Right atrium auricular region (tissue), 2 donors: ENCODE measurements at places on chromosomes 16 and 17. TPM values are rescaled to one million over a fixed set of nuclear protein-coding genes. Genes with fewer than 3 reads are reported as not detected.

GRCh38 chr17:50908140-50908859 lies 42.1 kb upstream of the TOB1 start:
- no peak for DNase-seq

DNA sequence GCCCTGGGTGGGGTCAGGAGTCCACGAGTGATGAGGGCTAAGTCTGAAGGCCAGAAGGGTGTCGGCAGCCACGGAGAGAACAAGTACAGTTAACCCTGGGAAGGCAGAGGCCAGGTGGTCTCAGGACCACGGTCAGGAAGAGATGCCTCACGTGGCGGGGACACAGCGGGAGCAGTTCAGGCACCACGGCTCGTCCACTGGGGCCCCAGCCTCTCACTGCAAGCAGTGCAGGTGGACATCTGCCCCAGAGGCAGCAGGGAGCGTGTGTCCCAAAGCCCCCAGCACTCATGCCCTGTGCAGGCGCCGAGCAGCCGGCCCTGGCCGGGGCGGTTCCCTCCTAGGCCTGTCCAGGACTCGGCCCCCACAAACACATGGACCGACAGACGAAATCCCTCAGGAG lies 4.7 kb downstream of the LMF1 start:
- DNase-seq, result no peak

DNA sequence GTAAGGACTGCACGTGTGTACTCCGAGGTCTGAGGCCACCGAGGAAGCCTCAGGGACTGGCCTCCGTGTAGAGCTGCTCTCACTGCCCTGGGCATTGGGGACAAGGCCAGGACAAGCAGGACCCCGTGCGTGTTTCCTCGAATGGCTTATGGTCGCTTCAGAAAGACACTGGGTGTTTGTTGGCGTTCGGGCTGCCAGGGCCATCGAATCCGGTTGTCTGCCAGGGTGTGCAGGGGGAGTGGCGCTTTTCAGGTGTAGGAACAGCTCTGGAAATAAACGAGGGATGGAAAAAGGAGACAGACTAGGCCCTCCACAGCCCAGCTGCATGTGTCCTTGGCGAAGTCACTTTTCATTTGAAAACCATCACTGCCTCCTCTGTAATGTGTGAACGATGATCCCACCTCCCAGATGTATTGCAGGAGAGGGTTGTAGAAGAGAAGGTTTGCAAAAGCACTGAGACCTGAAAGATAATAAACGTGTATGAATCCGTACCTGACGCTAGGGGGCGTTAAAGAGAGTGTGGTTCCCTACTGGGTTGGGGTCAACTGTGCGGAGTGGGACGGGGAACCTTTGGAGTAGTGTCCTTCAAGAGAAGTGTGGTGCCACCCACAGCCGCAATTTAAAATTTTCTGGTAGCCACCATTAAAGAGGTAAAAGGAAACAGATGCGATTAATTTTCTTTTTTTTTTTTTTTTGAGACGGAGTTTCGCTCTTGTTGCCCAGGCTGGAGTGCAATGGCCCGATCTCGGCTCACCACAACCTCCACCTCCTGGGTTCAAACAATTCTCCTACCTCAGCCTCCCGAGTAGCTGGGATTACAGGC lies 2.1 kb upstream of the ZSCAN10 start:
- DNase-seq, result no peak

DNA sequence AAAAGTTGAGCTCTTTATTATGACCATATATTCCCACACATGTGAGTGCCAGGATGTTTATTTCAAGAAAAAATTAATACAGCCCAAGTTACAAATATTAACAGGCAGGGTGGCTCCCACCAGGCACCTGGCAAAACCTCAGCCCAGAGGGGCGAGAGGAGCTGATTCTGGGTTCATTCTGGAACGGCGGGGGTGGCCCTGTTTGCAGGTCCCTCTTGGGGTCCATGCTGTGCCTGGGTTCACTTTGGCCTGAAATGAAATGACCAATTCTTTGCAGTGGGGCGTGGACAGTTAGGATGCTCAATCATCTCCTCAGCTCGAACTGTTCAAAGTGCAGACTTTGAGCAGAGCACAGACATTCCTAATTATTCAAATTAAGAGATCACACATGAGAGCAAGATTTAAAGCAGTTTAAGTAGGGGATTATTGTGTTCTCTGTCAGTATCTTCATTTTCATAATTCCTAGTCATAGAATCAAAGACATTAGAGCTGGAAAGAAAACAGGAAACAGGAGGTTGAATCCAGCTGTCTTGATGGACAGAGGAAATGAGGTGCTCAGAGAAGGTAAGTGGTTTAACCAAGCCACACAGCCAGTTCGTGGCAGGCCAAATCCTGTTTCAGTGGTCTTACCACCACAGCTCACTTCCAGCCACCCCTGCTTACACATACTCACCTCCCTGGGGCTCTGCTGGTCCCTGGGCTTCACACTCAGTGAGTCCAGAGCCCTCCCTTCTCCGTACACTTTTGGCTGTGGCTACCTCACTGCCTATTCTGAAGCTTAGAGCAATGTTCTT lies 363.9 kb upstream of the TNRC6C start:
- DNase-seq, result no peak

GRCh38 chr16:84020353-84020752 lies 22.2 kb downstream of the SLC38A8 start:
- no peak for DNase-seq

- no peak for DNase-seq
These were observed at the start of gene HOXB7 for GRCh38 chr17:48610282-48611211. Gene HOXB7 (minus strand): TSS chr17:48611017. CDS start chr17:48610918, 99 bp downstream.

DNA sequence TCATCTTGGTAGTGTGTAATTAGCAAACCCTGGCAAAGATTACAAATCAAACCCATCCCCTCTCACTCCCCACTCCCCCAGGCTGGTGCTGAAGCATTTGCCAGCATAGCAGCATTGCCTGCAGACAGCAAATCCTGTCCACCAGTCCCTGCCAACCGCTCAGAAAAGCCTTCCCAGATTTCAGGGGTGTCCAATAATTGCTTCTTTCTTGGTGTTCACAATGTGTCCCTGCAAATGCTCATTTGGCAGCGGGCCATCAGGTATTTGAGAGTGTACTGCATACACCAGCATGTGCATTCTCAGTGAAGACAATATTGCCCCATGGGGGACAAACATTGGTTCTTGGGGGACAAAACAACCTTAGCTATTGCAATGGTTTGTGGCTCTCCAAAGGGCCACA lies 28.2 kb downstream of the ORC6 start:
- DNase-seq, result no peak

The CDH5 gene
- total RNA-seq, result 58.0 TPM

DNA sequence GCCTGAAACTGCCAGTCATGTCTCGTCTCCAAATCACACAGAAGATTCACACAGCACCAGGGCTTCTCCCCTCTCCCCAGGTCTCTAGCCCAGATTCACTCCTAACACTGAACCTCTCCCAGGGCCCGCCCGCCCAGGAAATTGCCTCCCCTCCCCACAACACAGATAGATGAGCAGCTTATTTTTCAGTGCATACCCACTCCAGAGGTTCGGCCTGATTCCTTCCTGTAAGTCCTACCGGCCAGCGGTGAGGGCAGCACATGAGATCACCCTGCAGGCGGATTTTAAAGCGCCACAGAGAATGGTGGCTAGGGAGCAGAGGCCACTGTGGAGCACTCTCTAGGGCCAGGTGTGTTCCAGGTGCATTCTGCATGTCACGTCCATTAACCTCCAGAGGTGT lies 301.8 kb downstream of the IRF8 start:
- no peak for DNase-seq

- no peak for DNase-seq
These were observed 250.8 kb upstream of the RPL38 start for GRCh38 chr17:73952480-73953205.

DNA sequence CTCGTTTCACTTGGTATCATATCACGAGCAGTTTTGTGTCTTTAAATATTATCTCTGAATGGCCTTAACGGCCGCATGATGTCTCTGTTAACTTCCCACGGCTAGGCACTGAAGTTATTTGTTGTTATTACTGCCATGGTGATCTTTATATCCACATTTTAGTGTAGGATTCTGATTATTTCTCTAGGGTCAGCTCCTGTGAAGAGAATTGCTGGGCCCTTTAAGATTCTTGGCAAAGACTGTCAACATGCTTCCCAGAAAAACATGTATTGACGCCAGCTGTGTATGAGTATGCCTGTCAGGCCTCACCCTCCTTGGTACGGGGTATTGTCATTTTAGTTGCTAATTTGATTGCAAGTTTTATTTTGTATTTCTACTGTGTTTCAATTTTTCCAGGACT lies 263.5 kb downstream of the SNX29 start:
- no peak for DNase-seq

GRCh38 chr17:50685691-50686493 lies 21.8 kb downstream of the ANKRD40 start:
- no peak for DNase-seq

GRCh38 chr17:44087319-44087718 lies 16.8 kb downstream of the G6PC3 start:
- no peak for DNase-seq

DNA sequence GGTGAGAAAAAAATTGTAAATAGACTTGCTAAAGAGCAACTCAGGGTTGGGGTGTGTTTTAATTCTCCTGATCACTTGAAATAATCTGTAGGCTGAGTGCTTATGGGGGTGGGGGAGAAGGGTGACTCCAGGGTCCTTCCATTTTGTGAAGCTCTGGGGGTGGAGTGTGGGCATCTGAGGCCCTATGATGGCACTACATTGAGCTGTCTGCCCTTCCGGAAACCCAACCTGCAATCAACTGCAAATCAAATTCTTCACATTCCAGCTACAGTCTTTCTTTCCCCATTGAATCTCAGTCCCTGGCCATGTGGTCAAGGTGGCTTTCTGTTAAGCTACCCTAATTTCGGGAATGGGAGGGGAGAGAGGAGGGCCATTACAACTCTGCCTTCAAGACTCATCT lies 6.0 kb upstream of the CDC6 start:
- DNase-seq, result no peak

DNA sequence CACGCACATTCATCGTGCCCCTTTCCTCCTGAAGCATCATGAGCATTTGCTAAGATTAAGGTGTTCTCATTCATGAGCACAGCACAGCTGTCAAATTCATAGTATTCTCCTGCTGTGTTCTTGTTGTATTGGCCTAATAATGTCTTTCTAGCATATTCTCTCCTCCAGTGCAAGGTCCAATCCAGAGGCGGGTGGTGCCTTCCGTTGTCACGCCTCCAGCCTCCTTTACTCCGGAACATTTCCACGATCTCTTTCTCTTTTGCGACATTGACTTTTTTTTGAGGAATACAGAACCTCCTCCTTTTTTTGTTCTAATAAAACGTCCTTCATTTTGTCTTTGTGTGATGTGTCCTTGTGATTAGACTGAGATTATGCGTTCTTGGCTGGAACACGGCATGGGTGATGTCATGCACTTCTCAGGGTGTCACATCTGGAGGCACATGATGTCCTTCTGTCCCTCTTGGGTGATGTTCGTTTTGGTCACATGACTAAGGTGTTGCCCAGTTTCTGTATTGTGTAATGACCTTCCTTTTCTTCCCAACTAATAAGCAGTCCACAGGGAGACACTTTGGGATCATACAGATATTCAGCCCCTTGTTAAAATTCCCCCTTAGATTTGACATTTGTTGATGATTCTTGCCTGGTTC lies 66.3 kb downstream of the CLEC16A start:
- DNase-seq, result peak; percentile 80

The PMM2 gene
- total RNA-seq, result 20.5 TPM

GRCh38 chr16:72850853-72851252 lies 197.1 kb downstream of the ZFHX3 start:
- no peak for DNase-seq

DNA sequence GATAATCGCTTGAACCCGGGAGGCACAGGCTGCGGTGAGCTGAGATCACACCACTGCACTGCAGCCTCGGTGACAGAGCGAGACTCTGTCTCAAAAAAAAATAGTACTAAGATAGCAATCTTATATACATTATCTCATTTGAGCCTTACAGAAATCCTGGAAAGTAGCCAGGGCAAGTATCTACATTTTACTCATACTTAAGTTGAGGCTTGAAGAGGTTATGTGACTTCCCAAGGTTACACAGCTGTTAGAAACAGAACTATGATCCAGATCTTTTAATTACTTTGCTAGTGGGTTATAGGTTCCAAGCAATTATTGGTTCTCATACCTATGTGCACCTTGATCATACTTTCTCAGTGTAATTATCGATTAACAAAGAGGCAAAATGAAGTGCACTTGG lies 15.4 kb downstream of the C17orf78 start:
- no peak for DNase-seq

GRCh38 chr17:194828-195602 lies 13.6 kb upstream of the DOC2B start:
- no peak for DNase-seq

The ACE gene
- 3.4 TPM for total RNA-seq

DNA sequence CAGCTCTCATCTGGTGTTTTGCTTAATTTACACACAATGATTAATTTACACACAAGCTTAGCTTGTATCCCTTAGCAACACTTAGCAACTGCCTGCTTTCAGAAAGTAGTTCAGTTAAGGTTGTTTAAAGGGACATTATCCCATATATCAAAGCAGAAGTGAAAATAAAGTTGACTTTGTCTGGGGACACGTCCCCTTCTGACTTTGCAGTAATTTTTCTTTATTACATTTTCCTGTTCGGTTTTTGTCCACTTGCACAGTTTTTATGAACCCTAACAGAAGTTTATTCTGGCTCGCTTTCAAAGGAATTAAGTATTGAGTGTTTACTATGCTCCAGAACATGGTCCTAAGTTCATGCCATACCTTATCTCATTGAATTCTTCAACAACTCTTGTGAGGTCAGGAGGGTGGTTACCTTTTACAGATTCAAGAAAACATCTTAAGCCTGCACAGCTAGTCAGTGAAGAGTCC lies 41.5 kb downstream of the ARHGAP44 start:
- no peak for DNase-seq

The FSCN2 gene
- 0.63 TPM for total RNA-seq

- peak; percentile 85 for DNase-seq
These were observed 1.7 kb downstream of the MT2A start for GRCh38 chr16:56610017-56610608.

DNA sequence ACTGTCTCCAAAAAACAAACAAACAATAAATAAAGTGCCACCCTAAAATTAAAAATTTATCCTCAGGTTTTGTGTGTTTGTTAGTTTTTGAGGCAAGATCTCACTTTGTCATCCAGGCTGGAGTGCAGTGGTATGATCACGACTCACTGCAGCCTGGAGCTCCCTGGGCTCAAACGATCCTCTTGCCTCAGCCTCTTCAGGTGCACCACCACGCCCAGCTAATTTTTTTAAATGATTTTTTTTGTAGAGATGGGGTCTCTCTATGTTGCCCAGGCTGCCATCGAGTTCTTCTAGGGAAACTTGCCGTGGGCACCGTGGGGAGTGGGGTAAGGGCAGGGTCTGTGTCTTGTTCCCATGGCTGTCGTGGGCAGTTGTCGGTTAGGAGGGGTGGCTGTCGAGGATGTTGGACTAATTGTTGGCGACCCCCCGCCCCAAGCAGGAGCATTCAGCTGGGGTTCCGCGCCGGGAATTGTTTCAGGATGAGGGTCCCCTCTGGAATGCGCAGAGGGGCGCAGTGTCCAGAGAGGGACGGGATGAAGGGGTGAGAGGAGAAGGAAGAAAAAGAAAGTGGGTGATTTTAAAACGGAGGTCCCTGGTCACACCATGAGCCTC lies 1.1 kb upstream of the RNF213 start:
- DNase-seq, result no peak
